ENCODE measurements at places on chromosomes 13 and 19.

DNA sequence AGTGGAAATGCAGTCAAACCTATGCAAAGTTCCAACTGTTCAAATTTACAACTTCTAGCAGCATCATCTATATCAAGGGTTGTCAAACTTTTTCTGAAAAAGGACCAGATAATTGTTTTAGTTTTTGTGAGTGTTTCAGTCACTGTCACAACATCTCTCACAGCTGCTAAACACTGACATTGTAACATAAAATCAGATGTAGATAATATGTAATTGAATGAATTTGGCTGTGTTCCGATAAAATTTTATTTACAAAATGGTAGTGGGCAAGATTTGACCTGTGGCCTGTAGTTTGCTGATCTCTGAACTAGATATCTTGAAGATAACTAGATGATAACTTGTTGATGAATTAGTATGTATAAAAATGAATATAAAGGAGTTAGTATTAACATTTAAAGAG is 1679.1 kb upstream of the PCDH20 start:
- no peak for DNase-seq

- DNase-seq, result no peak
These were observed 16.8 kb downstream of the ZNF431 start for GRCh38 chr19:21158523-21159135.

DNA sequence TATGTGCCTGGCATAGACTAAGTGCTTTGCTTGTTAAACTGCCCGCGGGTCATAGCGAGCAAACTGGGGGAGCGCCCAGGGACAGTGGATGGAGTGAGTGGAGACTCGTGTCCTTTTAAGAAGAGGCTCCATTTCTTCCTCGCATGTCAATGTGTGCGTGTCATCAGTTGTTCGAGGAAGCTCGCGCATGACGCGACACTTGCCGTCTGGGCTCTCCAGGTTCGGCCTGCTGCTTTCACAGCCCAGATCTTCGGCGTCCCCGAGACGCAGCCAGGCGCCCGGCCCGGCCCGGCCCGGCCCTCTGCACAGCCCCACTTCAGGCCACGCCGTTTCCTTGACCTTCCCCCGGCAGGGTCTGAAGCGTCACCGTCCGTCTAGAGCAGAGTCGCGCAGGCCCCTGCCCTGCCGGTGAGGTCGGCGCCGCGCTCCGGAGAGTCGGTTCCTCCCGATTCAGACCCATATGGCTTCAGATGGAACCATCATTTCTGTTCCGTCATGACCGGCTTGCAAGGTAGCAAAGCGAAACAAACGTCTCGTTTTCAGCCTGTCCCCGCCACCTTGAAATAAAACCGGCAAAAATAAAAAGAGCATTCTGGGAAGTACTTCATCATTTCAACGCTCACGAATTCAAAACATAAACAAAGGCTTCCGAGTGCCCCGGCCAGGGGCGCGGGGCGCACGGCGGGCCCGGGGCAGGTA is 599 bp upstream of the ARHGEF7 start:
- DNase-seq, result no peak

- no peak for DNase-seq
These were observed 4.8 kb upstream of the FBXO27 start for GRCh38 chr19:39037194-39037593.

GRCh38 chr19:45293682-45294081 is 29.0 kb downstream of the CKM start:
- no peak for DNase-seq

GRCh38 chr13:109644069-109644750 is 142.2 kb downstream of the IRS2 start:
- DNase-seq, result no peak

DNA sequence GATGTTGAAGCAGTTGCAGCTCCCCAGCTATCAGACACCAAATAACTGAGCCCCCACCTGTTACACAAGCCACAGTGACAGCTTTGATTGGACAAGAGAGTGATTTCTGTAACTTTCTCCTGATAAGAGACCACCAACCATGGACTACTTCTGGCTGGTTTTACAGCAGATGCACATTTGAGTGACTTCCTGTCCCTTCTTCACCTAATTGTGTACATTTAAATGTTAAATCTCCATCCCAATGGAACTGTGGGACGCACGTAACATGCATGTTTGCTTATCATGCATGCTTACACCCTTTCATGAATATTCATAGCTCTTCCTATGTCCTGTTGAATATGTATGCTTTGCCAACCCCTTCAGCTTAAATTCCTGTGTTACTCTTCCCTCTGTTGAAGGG is 6.0 kb upstream of the TNFSF11 start:
- DNase-seq, result no peak

DNA sequence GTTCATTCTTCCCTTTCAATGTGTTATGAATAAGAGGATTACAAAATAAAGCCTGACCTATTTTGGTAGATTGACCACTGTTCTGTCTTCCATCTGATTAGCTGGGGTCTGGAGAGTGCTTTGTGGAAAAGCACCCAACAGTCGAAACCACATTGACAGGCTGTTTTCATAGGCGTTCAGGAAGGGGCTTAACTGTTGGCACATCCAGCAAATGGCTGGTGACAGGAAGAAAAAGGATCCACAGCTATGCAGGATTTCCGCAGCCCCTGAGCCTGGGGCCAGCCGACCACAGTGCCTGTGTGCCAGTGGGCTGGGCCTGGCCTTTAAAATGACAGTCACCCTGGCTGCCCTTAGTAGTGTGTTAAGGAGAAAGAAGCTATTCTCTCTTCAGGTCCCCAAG is 113.3 kb downstream of the SIPA1L3 start:
- no peak for DNase-seq

- no peak for DNase-seq
These were observed at the start of gene TTYH1 for GRCh38 chr19:54415208-54415900. Gene TTYH1, plus strand, starts transcription at chr19:54415464. Its CDS starts 89 bp downstream, at chr19:54415553.

- no peak for DNase-seq
These were observed 11.2 kb upstream of the RAB20 start for GRCh38 chr13:110572778-110573118.

GRCh38 chr19:5144545-5145179 is 175.7 kb downstream of the KDM4B start:
- DNase-seq, result no peak

DNA sequence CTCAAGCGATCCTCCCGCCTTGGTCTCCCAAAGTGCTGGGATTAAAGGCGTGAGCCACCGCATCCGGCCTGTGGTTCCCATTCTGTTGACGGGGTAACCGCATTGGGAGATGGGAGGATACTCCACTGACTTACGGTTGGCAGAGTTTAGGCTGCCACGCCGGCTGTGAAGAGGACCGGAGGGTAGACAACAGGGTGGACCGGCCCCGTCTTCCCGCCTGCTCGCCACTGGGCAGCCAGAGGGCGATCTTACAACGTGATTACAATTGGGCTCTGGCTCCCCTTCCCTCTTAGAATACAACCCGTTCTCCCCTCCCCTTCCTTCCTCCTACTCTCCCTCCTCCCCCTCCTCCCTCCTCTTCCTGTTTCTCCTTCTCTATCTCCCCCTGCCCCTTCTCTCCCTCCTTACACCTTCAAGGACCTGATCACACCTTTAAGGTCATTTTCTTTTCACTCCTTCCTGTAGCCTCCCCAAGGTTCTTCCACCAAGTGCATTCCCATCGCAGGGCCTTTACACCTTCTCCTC is 957 bp upstream of the CCDC194 start:
- peak; percentile 62 for DNase-seq

DNA sequence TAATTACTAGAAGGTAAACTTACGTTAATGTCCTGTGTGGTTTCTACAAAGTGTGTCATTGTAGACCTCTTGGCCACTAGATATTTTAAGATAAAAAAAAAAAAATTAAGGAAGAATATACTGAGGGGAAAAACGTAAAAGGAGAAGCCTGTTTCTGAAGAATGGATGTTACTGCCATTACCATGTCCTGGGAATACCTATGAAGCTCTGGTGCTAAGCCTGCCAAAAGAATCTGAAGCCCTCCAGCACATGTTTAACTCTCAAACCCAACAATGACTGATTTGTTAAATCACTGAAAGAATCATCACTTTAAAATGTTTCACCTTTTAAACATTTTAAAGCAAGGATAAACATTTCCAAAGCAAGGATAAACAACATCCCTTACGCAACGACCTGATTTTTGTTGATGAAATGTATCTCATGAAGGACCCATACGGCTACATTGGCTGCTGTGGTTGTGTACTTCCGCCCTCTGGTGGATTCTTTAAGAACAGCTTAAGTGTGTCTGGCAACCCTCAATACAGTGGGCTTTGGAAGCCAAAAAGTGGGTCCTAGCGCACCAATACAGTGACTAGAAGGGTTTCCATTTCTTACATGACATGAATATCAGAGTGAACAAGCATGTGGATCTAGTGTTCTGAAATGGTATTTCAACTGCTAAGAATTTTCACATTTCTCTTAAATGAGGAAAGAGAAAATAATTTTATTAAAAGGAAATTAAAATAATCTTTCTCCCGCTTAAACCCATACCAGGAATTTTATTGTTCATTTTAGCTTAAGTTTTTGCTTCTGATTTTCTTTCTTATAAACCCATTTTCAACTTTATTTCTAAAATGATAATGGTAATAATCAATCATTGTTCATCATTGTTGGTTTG is 74.5 kb upstream of the RAP2A start:
- peak; percentile 62 for DNase-seq

All from stimulated activated effector memory CD8-positive, alpha-beta T cell treated with anti-CD3 and anti-CD28 coated beads, Interleukin-12 subunit alpha, Interleukin-12 subunit beta, amount 100 ng/mL, for 72 hours (primary cell).